ENCODE measurements at places on chromosomes 7 and 10. TPM values are rescaled to one million over a fixed set of nuclear protein-coding genes. Genes with fewer than 3 reads are reported as not detected.

DNA sequence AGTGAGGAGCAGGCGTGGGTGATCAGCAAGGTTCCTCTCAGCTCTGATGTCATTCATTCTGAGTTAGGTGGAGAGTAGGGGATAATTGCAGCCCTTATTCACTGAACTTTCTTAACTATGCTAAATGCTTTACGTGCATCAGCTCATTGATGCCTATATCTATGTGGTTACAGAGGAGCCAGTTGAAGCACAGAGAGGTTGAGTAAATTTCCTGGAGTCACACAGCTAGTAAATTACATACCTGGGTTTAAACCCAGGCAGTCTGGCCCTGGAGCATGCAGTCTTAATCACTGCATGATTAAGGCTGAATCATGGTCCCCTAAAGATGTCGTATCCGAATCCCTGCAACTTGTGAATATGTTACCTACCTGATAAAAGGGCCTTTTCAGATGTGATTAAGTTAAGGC, 99.6 kb downstream of the GRK5 start:
- no peak overlapping the region for H3K4me3 ChIP-seq
- no peaks in the 10 kb centered on the region for H3K36me3 ChIP-seq
- H3K27me3 ChIP-seq: no peaks in the 10 kb centered on the region
- DNase-seq: no peak

DNA sequence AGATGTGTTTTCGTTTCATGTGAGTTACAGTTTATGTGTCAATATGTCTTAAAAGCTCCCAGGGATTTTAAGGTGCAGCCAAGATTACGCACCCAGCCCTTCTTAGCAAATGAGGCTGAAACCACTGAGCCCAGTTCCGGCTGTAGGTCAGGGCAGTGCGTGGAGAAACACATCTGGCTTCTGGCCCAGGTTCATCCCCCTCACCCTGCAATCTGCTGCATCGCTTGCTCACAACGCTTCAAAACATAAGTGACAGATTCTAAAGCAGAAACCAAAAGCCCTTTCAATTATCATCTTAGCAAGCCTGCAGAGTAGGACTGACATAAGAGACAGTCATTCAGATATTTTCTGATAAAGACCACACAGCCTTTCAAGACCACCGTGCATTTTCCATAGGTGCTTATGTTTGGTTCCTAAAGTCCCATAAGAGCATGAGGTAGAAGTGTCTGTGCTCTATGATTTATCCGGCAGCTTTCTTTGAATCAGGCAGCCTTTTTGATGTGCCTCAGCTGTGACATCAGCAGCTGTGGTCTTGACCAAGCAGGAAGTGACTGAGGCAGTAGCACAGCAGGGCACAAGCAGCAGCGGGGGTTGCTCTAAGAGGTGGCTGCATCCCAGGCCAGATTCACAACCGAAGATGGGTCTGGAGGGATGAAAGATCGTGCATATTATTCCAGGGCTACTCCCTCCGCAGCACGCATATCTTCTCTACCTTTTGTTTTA, 72.1 kb upstream of the LYZL2 start:
- H3K36me3 ChIP-seq: no peaks in the 10 kb centered on the region
- no peak overlapping the region for H3K4me3 ChIP-seq
- no peaks in the 10 kb centered on the region for H3K27me3 ChIP-seq
- no peak overlapping the region for H3K27ac ChIP-seq
- no peaks in the 10 kb centered on the region for H3K4me1 ChIP-seq
- no peak for DNase-seq

Gene GATAD1
- 16.6 TPM for total RNA-seq

DNA sequence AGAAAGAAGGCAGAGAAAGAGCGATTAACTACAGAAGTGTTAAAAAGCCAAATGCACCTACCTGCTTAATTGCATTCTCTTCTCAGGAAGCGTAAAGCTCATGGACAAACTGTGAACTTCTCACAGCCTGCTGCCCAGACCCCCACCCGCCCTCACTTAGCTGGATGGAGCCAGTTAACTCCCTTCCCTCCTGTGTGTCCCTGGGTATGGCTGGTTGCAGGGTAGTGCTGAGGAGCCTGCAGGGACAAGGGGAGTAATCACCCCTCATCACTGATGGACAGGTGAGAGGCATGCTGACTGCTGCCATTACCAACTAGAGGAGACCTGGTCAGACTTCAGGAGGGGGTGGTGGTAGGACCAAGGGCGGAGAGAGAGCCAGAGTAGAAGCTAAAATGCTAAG, 37.5 kb downstream of the ENO4 start:
- DNase-seq: no peak
- H3K36me3 ChIP-seq: no peaks in the 10 kb centered on the region
- H3K4me3 ChIP-seq: no peak overlapping the region
- no peaks in the 10 kb centered on the region for H3K4me1 ChIP-seq

- H3K27me3 ChIP-seq: no peaks in the 10 kb centered on the region
- H3K27ac ChIP-seq: no peak overlapping the region
- H3K36me3 ChIP-seq: no peaks in the 10 kb centered on the region
- H3K4me3 ChIP-seq: no peak overlapping the region
- H3K4me1 ChIP-seq: no peaks in the 10 kb centered on the region
- DNase-seq: no peak
These were observed 127.8 kb downstream of the CELF2 start for GRCh38 chr10:11145495-11145855.

Gene ARHGEF35
- 10.6 TPM for total RNA-seq

Gene RELN
- 0.42 TPM for total RNA-seq

- no peaks in the 10 kb centered on the region for H3K27me3 ChIP-seq
- no peak for DNase-seq
- no peak overlapping the region for H3K4me3 ChIP-seq
- H3K36me3 ChIP-seq: no peaks in the 10 kb centered on the region
These were observed 50.2 kb upstream of the LANCL2 start for GRCh38 chr7:55314967-55315366.

DNA sequence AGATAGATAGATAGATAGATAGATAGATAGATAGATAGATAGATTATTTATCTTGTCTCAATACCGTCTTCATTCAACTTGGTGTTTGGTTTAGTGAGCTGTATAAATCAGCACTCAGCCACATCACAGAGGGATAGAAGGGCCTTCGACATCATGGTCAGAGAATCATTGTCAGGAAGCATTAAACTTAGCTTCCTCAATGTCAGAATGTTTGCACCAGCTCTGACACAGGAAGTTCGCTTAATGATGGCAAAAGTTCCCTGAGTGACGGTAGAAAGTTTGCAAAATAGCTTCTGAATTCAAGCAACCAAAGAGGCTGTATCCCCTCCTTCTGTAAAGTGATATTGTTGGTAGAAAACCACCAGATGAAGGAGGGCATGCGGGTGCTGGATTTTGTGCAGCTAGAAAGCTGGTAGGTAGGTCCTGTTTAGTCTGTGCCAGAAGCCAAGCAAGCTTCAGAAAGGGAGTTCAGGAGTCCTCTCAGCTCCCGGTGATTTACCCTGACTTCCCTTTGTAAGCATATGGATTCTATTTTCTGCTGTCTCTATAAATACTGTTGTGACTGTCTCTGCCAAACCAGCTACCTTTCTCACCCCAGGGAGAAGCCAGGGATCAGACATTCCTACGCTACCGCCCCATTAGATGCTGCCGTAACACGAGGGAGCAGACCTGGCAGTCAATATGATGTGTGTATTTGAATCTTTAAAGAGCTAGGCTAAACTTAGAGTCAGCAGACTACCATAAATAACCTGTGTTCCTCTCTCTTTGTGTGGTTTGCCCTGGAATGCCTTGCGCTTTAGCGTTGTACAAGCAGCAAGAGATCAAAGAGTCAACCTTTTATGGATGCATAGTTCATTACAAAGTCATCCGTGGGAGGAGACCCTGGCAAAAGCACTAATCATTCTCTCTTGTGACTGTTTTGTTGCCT, 200.5 kb upstream of the KIAA1217 start:
- no peak overlapping the region for H3K27ac ChIP-seq
- no peak for DNase-seq
- H3K27me3 ChIP-seq: no peaks in the 10 kb centered on the region
- H3K4me3 ChIP-seq: no peak overlapping the region

- no peak overlapping the region for H3K4me3 ChIP-seq
- no peaks in the 10 kb centered on the region for H3K27me3 ChIP-seq
- H3K36me3 ChIP-seq: no peaks in the 10 kb centered on the region
- no peaks in the 10 kb centered on the region for H3K4me1 ChIP-seq
- peak; percentile 65 for DNase-seq
- no peak overlapping the region for H3K27ac ChIP-seq
These were observed 160.2 kb downstream of the JAZF1 start for GRCh38 chr7:28020302-28020940.

DNA sequence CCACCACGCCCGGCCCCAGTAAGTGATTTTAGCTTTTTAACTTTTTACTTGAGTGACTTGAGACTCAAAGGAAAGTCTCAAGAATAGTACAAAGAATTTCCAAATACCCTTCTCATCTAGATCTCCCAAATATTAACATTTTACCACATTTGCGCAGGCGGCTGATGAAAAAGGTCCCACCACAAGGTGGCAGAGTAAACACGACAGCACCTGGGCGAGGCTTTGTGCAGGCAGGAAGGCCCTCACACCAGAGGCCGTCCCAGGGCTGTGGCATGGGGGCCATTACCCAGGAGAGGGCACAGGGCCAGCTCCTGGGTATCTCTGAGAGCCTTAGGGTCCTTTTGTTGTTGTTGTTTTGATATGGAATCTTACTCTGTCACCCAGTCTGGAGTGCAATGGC, 50.0 kb upstream of the WIPI2 start:
- no peak for DNase-seq
- H3K4me1 ChIP-seq: no peaks in the 10 kb centered on the region

DNA sequence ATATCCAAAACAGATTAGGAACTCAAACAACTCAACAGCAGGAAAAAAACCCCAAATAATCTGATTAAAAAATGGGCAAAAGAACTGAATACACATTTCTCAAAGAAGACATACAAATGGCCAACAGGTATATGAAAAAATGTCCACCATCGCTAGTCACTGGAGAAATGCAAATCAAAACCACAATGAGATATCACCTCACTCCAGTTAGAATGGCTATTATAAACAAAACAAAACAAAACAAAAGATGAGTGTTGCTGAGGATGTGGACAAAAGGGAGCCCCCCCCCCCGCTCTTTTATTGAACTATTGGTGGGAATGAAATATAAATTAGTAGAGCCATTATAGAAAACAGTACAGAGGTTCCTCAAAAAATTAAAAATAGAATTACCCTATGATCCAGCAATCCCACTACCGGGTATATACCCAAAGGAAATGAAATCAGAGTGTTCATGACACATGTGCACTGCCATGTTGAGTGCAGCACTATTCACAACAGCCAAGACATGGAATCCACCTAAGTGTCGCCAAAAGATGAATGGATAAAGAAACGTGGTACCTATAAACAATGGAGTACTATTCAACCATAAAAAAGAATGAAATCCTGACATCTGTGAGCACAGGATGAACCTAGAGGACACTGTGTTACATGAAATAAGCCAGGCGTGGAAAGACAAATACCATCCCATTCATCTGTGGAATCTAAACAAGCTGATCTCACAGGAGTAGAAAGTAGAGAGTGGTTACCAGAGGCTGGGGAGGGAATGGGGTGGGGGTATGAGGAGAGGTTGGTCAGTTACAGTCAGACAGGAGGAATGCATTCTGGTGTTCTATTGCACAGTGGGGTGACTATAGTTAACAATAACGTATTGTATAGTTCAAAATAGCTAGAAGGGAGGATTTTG, 78.1 kb upstream of the RHEB start:
- H3K36me3 ChIP-seq: no peaks in the 10 kb centered on the region
- no peak overlapping the region for H3K4me3 ChIP-seq
- DNase-seq: no peak
- H3K4me1 ChIP-seq: peaks cover 8% of the 10 kb centered on the region

DNA sequence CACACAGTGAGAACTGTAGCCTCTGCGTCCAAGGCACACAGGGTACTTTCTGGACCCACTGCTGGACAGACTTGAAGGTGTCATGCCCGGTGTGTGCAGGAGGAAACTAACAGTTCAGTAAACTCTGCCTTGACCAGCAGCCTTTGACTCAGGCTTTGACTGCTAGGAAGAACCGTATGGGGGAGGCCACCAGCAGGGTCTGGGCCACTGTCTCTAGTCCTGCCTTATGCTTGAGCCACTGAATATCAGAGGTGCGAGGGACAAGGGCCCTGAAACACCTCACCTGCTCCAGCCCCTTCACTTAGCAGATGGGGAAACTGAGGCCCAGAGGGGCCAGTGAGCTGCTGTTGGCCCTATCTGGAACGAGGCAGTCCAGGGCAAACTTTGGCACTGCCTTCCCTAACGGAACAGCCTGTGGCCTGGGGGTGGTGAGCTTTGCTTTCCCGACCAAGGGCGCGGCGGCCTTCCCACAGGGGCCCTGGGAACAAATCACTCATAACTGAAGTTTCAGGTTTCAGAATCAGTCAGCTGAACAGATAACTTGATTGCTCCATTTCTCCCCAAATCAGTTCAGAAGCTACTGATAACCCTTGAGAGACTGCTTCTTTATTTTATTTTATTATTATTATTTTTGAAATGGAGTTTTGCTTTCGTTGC, 130.0 kb downstream of the FAM53B start:
- H3K27ac ChIP-seq: no peak overlapping the region
- no peak overlapping the region for H3K4me3 ChIP-seq
- H3K4me1 ChIP-seq: no peaks in the 10 kb centered on the region
- H3K36me3 ChIP-seq: no peaks in the 10 kb centered on the region

Gene ASB10
- total RNA-seq: not detected

- H3K36me3 ChIP-seq: no peaks in the 10 kb centered on the region
- peak overlapping the region; percentile 66 for H3K4me3 ChIP-seq
- peak overlapping the region; percentile 95 for H3K27ac ChIP-seq
- no peak for DNase-seq
- H3K4me1 ChIP-seq: peaks cover 16% of the 10 kb centered on the region
These were observed 456 bp upstream of the DLD start for GRCh38 chr7:107890493-107890961.

Gene ASZ1
- not detected for total RNA-seq

Gene WNT2
- total RNA-seq: not detected

- no peak overlapping the region for H3K27ac ChIP-seq
- H3K36me3 ChIP-seq: no peaks in the 10 kb centered on the region
- H3K27me3 ChIP-seq: no peaks in the 10 kb centered on the region
These were observed 66.4 kb upstream of the ARHGAP21 start for GRCh38 chr10:24790073-24790472.

GRCh38 chr7:77205706-77206105, 6.1 kb upstream of the FGL2 start:
- H3K4me1 ChIP-seq: no peaks in the 10 kb centered on the region
- no peaks in the 10 kb centered on the region for H3K27me3 ChIP-seq
- no peak overlapping the region for H3K4me3 ChIP-seq
- no peak for DNase-seq

Gene XRCC2
- 0.28 TPM for total RNA-seq

DNA sequence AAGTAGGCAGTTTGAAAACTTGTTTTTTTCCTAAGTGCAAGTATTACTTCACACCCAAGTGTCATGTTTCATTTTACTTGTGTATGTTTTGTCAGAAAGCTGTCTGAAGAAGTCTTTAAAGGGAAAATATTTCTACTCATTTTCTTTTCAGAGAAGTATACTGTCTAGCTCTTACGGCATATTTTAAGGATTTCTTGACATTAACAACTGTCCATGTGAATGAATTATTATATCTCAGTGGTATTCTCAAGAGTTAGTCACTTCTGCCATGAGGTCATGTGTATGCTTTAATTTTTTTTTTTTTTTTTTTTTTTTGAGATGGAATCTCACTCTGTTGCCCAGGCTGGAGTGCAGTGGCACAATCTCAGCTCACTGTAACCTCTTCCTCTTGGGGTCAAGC, 229.5 kb downstream of the BICC1 start:
- no peak overlapping the region for H3K4me3 ChIP-seq
- no peak overlapping the region for H3K27ac ChIP-seq
- no peak for DNase-seq
- H3K4me1 ChIP-seq: peaks cover 9% of the 10 kb centered on the region
- no peaks in the 10 kb centered on the region for H3K36me3 ChIP-seq

GRCh38 chr10:122664501-122664900, 35.1 kb downstream of the C10orf120 start:
- H3K27ac ChIP-seq: no peak overlapping the region
- no peak for DNase-seq
- H3K4me1 ChIP-seq: no peaks in the 10 kb centered on the region
- H3K36me3 ChIP-seq: no peaks in the 10 kb centered on the region

Gene NUTM2A
- total RNA-seq: 0.53 TPM

All from pancreas (tissue), 10 donors.